ENCODE measurements at places on chromosomes 4 and X. TPM values are rescaled to one million over a fixed set of nuclear protein-coding genes. Genes with fewer than 3 reads are reported as not detected.

The DOK7 gene
- not detected for total RNA-seq

The MBNL3 gene
- total RNA-seq: 3.5 TPM

The ASB12 gene
- total RNA-seq: 1.2 TPM

The NUP62CL gene
- total RNA-seq: 2.6 TPM

The EFNB1 gene
- 2.3 TPM for total RNA-seq

The GABRG1 gene
- 0.36 TPM for total RNA-seq

The TSC22D3 gene
- total RNA-seq: 7.6 TPM

GRCh38 chrX:114075073-114075673 lies 508.7 kb upstream of the HTR2C start:
- H3K4me1 ChIP-seq: no peaks in the 10 kb centered on the region
- H3K4me3 ChIP-seq: no peak overlapping the region
- H3K27me3 ChIP-seq: no peaks in the 10 kb centered on the region

DNA sequence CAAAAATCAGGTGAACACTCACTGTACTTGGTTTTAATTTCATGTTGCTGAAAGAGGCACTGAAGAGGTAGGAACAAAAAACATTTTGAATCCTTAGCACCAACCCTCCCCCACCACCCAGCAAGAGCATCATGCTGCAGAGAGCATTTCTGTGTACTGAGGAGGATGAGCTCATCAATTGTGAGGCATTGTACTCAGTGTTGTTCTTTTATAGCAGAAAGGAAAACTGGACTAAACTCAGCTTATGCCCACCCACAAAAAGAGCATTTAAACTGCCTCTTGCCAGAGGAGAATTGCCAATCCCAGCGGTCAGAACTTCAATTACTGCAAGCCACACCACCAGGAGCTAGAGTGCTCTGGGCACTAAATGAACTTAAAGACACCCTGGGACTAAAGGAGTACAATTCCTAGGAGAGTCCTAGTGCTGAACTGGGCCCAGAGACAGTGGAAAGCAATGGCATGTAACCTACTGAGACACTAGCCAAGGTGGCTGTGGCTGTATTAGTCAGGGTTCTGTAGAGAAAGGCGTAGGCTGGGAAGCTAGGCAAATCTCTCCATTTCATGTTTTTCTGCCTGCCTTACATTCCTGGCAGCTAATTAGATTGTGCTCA lies 280.7 kb upstream of the KLHL4 start:
- H3K27me3 ChIP-seq: no peaks in the 10 kb centered on the region
- H3K4me3 ChIP-seq: no peak overlapping the region
- H3K27ac ChIP-seq: no peak overlapping the region
- no peaks in the 10 kb centered on the region for H3K36me3 ChIP-seq
- H3K4me1 ChIP-seq: no peaks in the 10 kb centered on the region

DNA sequence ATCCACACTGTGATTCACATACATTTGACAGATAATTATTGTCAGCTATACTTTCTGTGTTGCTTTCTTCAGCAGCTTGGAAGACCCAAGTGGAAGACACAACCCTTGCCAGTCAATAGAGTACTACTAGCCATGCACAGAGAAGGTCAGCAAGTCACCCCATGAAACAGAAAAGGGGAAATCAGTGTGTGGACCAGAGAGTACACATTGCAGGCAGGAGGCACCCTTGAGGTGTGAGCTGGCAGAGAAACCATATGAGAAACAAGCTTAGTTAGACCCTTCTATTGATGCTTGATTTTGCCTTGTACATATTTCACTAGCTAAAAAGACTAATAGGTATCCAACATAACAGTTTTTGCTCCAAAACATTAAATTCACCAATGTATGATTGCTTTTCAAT lies 99.5 kb downstream of the NLGN4X start:
- H3K4me1 ChIP-seq: no peaks in the 10 kb centered on the region
- H3K27ac ChIP-seq: no peak overlapping the region
- no peaks in the 10 kb centered on the region for H3K27me3 ChIP-seq
- H3K36me3 ChIP-seq: no peaks in the 10 kb centered on the region
- DNase-seq: no peak

GRCh38 chrX:106450405-106450804 lies 161.4 kb upstream of the RADX start:
- DNase-seq: no peak
- H3K4me3 ChIP-seq: no peak overlapping the region
- H3K27ac ChIP-seq: no peak overlapping the region

- H3K4me1 ChIP-seq: no peaks in the 10 kb centered on the region
- no peaks in the 10 kb centered on the region for H3K36me3 ChIP-seq
- H3K27ac ChIP-seq: no peak overlapping the region
- no peak for DNase-seq
- H3K27me3 ChIP-seq: peaks cover 24% of the 10 kb centered on the region
- no peak overlapping the region for H3K4me3 ChIP-seq
These were observed 10.6 kb downstream of the C4orf54 start for GRCh38 chr4:99647071-99647470.

GRCh38 chrX:42943051-42943974 lies 165.3 kb upstream of the PPP1R2C start:
- H3K4me3 ChIP-seq: no peak overlapping the region
- no peak overlapping the region for H3K27ac ChIP-seq
- H3K36me3 ChIP-seq: no peaks in the 10 kb centered on the region
- no peak for DNase-seq
- no peaks in the 10 kb centered on the region for H3K27me3 ChIP-seq

GRCh38 chr4:11596989-11597388 lies 168.3 kb upstream of the HS3ST1 start:
- no peak overlapping the region for H3K4me3 ChIP-seq
- DNase-seq: no peak
- no peak overlapping the region for H3K27ac ChIP-seq
- no peaks in the 10 kb centered on the region for H3K27me3 ChIP-seq

- no peaks in the 10 kb centered on the region for H3K4me1 ChIP-seq
- no peak overlapping the region for H3K27ac ChIP-seq
- peak overlapping the region; percentile 81 for H3K4me3 ChIP-seq
- peaks cover 2% of the 10 kb centered on the region for H3K36me3 ChIP-seq
- DNase-seq: no peak
These were observed 1.1 kb downstream of the SGCB start for GRCh38 chr4:52036886-52037530.

- H3K27me3 ChIP-seq: no peaks in the 10 kb centered on the region
- no peaks in the 10 kb centered on the region for H3K36me3 ChIP-seq
- H3K27ac ChIP-seq: peak overlapping the region; percentile 73
- DNase-seq: no peak
These were observed 855 bp downstream of the KLF3 start for GRCh38 chr4:38664706-38665401.
